ENCODE measurements at places on chromosomes 2 and 18. TPM values are rescaled to one million over a fixed set of nuclear protein-coding genes. Genes with fewer than 3 reads are reported as not detected.
A peak's percentile ranks its signal among the peaks of the same experiment; 100 is the strongest.

DNA sequence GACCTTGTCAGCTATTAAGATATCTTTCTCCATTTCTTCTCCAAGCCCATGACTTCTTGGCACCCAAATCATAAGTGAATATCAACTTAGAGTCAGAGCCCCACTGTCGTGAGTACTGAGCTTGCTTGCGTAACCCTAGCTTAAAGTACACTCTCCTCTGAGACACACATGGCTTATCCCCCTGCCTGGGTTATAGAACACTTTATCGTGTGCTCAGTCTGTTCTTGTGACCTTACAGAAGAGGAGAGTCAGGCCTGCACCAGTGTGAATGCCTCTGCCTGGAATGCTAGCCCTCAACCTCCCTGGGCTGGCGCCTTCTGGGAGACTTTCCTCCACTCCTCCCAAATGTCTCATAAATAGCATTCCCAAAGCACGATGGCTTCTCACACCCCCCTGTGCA lies 79.3 kb downstream of the CEP192 start:
- DNase-seq = peak; percentile 63

RGPD4 gene
- not detected for total RNA-seq

GRCh38 chr2:149422991-149423338 lies 92.6 kb downstream of the LYPD6 start:
- DNase-seq = no peak

ITGA6 gene
- 650 TPM for total RNA-seq

Data from myocyte (in vitro differentiated cells).